ENCODE measurements at places on chromosomes 1 and 21.

DNA sequence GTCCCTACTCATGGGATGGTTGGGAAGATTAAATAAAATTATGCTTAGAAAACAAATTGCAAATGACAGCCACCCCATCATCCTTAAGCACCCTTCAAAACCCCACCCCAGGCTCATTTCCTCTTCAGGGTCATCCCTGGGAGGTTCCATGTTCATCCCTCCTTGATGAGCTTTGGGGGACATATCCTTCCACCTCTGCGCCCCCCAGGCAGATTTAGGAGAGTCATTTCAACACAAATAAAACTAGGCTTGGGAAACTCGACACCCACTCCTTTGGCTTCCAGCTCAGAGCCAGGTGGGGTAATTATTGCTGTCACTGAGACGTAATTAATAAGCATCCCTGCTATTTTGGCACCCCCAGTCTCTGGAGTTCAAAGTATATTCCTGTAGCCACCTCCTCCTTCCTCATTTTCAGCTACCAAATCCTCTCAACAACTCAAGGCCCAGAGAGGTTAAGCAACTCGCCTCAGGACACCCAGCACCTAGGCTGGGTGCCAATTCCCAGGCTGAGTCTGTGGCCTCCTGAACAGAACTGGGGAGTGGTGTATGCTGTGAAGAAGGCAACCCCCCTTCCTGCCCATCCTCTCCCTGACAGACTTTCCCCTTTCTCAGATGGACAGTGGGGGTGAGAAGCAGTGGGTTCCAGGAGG lies 595 bp downstream of the CRYBG2 start:
- DNase-seq: no peak

- no peak for DNase-seq
Observed at GRCh38 chr1:192592981-192593708, 17.6 kb downstream of the RGS1 start.

DNA sequence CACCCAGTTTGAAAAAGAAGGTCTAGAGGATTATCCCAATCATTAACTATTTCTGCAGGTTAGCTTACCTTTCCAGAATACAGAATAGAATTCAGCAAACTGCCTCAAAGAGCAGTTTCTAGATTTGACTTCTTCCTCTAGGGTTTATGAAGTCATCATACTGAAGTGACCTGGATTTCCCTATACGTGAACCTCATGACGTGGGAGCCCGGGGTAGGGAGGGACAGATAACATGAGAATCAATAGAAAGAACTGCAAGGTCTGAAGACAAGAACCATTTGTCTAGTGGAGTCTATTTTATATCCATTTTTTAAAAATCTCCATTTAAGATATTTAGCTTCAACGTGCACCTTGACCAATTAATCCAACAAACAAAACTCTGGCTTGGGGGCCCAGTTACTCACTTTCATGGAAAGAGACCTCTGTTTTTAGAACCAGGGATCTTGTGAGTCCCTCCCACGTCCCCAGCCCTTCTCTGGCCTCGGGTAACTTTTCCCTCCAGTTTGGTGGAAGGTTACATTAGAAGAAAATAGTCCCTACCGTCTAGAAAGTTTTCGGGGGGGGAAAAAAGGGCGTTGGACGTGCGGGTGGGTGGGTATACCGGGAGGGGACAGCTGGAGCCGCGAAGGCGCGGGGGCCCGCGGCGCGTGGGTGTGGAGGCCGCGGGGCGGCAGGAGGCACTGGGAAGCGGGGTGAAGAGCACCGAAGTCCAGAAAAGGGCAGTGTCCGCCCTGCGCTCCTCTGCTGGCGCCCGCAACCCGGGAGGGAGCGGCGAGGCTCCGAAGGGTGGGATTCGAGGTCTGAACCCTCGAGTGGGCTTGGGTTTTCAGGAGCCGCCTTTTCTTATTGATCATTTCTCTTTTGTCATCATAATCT lies 13.8 kb upstream of the POGZ start:
- DNase-seq: peak; percentile 74

- DNase-seq: peak; percentile 16
Observed at GRCh38 chr1:51990478-51990965, at the start of gene RAB3B. RAB3B (minus strand) TSS chr1:51990700; CDS start chr1:51977117, 13,583 bp downstream.

DNA sequence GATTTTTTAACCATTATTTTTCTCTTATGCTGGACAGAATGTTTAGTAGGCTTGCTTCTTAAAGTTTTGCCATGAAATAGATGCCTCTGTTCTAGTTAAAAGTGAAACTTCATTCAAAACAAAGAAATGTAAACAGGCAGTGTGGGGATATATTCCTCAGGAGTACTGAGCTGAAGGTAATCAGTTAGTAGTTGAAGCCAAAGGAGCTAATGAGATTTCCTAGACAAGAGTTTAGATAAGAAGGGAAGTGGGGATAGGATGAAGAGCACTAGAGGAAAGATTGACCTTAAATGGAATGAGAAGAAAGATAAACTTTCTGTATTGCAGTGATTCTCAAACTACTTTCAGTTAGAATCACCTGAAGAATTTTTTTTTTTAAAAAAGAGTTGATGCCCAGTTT lies 23.9 kb downstream of the PRRC2C start:
- no peak for DNase-seq

All from muscle of arm (tissue), 14 donors.